ENCODE measurements at places on chromosomes 2 and 18. TPM values are rescaled to one million over a fixed set of nuclear protein-coding genes. Genes with fewer than 3 reads are reported as not detected.

Gene TFCP2L1
- under 0.01 TPM for total RNA-seq

Gene ABCG5
- not detected for total RNA-seq

Gene CCDC85A
- 0.13 TPM for total RNA-seq

Gene TUBB6
- 702 TPM for total RNA-seq

Gene NPC1
- total RNA-seq = 254 TPM

Gene IL1F10
- not detected for total RNA-seq

Gene LDLRAD4
- total RNA-seq = 1.8 TPM

Gene EEF1B2
- 242 TPM for total RNA-seq

Gene GPR75
- total RNA-seq = 1.5 TPM

Gene RAPGEF4
- 5.0 TPM for total RNA-seq

Measured in smooth muscle cell of the pulmonary artery (primary cell).